ENCODE measurements at places on chromosomes 11 and 22.
A peak's percentile ranks its signal among the peaks of the same experiment; 100 is the strongest.

GRCh38 chr11:102599642-102600261 is 25.4 kb downstream of the MMP20 start:
- peak; percentile 76 for DNase-seq

DNA sequence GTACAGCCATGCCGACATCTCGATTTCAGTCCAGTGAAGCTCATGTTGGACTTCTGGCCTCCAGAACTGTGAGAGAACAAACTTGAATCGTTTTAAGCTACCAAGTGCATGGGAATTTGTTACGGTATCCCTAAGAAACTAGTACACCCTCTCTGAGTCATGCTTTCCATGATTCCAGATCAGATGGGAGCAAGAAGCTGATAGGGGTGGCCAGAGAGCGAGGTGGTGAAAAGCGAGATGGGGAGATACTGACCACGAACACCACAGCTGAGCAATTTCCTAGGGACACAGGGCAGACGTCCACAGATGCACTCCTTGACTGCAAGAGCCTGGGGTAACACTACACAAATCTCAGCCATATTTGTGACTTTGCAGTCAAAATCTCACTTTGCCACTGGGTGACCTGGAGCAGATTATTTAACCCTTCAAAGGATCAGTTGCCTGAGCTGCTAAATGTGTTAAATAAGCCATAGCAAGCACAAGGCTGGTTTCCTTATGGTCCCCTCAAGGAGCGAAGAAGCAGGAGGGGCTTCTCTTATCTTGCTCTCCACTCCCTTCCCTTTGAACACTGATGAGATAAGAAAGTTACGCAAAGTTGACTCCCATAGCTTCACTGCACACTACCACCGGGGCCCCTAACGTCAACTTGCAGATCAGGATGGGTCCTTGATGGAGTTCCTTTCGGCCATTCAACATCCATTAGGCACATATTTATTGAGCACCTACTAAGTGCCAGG is 22.6 kb upstream of the RCN1 start:
- DNase-seq: no peak

GRCh38 chr11:83549984-83550667 is 264.0 kb upstream of the CCDC90B start:
- DNase-seq: no peak

DNA sequence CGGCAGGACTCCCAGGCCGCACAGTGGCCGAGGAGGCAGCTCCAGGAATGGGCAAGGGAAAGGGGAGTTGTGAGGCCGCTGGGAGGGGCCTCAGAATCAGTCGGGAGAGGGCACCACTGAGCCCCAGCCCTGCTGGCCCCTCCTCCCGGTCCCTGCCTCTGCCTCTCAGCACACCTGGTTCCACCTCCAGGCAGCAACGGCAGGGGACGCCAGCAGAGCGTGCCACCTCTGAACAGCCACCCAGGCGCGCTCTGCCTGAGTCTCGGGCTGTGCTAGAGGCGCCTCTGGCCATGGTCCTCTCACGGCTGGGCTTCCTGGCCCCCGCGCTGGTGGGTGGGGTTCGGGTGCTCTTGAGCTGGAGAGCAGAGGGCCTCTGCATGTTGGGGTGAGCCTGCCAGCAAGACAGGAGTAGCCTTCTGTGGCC is 33.0 kb downstream of the MOB2 start:
- no peak for DNase-seq

DNA sequence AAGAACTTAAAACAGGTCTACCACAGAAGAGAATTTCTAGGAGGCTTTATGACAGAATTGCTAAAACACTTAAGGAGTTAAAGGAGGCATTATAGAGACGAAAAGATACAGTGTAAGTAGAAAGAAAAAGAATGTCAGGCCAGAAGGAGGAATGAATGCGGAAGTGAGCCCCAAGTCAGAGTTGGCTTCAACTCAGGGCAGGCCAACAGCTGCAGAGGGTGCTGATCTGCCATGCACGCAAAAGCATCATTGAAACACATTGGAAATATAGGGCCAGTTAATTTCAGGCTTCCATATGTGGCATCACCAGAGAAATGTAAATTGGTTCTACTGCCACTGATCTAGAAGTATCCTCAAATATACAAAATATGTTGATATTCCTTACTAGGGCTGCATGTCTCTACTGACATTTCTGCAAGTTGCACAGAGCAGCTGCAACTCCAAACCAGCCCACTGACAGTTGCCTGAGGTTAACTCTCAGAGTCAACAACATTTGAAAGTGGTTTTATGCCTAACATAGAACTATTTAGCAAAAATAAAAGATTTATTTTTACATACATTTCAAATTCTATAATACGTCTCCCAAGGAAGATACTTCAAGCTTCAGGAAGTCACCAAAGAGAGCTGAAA is 324.1 kb downstream of the C11orf87 start:
- DNase-seq: no peak

GRCh38 chr22:25629613-25630012 is 65.1 kb downstream of the GRK3 start:
- no peak for DNase-seq

DNA sequence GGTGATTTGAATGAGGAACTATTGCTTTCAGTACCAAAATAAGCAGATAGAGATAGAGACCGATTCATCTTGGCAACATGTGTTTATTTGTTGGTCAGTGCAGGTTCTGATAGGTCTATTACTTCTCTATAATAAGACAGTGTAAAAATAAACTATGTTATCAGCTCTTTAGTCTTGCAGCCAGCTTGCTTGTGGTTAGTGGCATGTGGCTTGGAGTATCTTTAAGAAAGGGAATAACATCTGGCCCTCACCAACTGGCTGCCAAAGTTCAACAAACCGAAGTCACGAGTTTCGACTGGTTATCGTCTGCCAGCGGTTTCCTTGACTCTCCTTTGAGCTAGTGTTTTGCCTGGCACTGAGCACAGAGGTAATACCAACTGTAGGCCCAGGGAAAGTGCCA is 71.8 kb downstream of the CTTN start:
- DNase-seq: no peak

DNA sequence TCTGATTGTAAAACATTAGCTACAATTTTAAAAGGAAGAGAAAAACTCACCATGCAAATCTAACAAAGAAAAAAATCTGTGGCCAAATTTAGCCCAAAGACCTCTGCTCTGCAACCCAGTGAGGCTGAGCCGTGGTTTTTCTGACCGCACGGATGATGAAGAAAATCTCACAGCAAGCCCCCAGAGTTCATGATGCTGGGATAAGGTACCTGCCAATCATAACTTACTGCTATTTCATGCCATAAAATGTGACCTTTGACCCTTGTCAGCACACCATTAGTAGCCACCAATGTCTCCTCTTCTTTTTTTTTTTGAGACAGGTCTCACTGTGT is 11.1 kb downstream of the CERK start:
- no peak for DNase-seq

DNA sequence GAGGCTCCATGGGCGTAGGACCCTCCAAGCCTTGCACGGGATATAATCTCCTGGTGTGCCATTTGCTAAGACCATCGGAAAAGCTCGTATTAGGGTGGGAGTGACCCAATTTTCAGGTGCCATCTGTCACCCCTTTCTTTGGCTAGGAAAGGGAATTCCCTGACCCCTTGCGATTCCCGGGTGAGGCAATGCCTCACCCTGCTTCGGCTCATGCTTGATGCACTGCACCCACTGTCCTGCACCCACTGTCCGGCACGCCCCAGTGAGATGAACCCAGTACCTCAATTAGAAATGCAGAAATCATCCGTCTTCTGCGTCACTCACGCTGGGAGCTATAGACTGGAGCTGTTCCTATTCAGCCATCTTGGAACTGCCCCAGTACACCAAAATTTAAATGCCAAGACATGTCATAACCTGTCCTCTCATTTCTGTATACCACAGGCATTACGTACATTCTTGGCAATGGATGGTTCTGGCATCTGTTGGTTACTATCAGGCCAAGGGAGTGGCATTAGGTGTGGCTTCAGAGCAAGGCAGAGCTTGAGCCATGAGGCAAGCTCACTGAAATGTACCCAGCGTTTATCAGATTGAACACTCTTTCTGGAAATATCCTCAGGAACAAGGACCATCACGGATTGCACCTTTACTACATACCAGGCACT is 95.4 kb upstream of the GALNT18 start:
- no peak for DNase-seq

Data from pulmonary artery endothelial cell (primary cell).